ENCODE measurements at places on chromosomes 12 and 14.

GRCh38 chr14:23054000-23054811 lies 3.1 kb downstream of the CDH24 start:
- peak; percentile 60 for DNase-seq

GRCh38 chr14:50334211-50334610 lies 22.1 kb downstream of the DMAC2L start:
- no peak for DNase-seq

- DNase-seq, result peak; percentile 33
These were observed 123.3 kb downstream of the KICS2 start for GRCh38 chr12:64098709-64099354.

DNA sequence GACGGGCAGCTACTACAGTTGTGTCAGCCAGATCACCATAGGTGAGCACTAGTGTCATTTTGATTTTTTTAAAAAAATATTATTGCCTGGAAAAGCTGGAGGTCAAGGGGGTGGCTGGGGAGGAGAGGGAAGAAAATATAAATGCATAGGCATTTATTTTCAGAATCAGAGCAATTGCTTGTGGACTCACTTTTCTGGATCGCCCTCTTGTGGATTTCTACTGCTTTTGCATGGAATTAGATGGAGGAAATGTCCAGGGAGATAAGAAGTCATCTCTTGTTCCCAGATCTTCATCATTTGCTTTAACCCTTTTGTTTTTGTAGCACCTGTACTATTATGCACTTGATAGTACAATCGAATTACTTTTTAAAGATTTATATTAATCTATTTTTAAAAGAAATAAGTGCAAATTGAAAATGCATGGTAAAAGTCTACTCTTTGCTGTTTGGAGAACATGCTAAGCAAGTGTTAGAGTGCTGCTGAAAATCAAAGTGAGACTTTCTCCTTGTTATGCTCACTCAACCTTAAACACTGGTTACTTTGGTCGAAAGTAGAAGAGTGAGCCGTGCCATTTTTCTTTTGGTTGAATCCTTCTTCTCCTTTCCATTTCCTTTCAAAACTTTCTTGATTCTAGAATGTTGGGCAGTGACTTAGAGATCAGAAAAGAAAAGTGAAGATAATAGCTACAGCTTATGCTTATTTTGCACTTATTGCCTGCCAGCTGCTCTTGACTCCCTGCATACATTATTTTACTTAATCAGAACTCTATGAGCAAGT lies 60.6 kb upstream of the ANO4 start:
- peak; percentile 38 for DNase-seq

- no peak for DNase-seq
These were observed 94.1 kb downstream of the FBXL14 start for GRCh38 chr12:1500095-1500801.

GRCh38 chr14:105484069-105484996 lies 2.4 kb upstream of the CRIP1 start:
- DNase-seq, result no peak

DNA sequence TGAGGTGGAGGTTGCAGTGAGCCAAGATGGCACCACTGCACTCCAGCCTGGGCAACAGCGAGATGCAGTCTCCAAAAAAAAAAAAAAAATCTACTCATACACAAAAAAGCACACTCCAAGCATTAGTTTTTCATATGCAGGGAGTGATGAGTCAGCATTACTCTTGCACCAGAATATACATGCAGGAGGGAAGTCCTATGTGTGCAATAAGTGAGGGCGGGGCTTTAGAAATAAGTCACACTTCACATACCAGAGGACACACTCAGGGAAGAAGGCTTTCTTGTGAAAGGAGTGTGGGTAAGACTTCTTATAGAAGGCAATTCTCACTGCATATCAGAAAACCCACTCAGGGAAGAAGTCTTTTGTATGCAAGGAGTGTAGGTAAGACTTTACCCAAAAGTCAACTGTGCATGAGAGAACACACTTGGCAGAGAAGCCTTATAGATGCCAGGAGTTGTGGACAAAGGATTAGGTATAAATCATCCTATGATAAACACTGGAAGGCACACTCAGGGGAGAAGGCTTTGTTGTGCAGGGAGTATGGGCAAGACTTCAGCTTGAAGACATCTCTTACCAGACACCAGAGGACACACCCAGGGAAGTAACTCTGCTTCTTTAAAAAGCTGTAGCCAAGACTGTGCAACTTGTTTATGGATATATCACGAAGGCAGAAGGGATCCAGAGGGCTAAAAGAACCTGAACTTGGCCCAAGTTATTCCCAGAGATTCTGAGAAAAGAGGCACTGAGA lies 50.5 kb downstream of the ATF7 start:
- DNase-seq, result no peak

- DNase-seq, result no peak
These were observed 59.3 kb downstream of the KIF26A start for GRCh38 chr14:104197449-104198247.

- DNase-seq, result peak; percentile 50
These were observed 637 bp downstream of the PTMS start for GRCh38 chr12:6766651-6767349.

GRCh38 chr12:87661786-87662377 lies 367.3 kb downstream of the C12orf50 start:
- no peak for DNase-seq

- DNase-seq, result no peak
These were observed 8.7 kb downstream of the TCTN1 start for GRCh38 chr12:110622582-110622981.
